ENCODE measurements at places on chromosomes 3 and 15. TPM values are rescaled to one million over a fixed set of nuclear protein-coding genes. Genes with fewer than 3 reads are reported as not detected.

GRCh38 chr15:58639992-58640391 is 109.5 kb downstream of the ADAM10 start:
- H3K36me3 ChIP-seq: peaks cover 31% of the 10 kb centered on the region
- no peaks in the 10 kb centered on the region for H3K27me3 ChIP-seq
- no peak for DNase-seq
- H3K27ac ChIP-seq: no peak overlapping the region
- H3K4me1 ChIP-seq: peaks cover 14% of the 10 kb centered on the region

DNA sequence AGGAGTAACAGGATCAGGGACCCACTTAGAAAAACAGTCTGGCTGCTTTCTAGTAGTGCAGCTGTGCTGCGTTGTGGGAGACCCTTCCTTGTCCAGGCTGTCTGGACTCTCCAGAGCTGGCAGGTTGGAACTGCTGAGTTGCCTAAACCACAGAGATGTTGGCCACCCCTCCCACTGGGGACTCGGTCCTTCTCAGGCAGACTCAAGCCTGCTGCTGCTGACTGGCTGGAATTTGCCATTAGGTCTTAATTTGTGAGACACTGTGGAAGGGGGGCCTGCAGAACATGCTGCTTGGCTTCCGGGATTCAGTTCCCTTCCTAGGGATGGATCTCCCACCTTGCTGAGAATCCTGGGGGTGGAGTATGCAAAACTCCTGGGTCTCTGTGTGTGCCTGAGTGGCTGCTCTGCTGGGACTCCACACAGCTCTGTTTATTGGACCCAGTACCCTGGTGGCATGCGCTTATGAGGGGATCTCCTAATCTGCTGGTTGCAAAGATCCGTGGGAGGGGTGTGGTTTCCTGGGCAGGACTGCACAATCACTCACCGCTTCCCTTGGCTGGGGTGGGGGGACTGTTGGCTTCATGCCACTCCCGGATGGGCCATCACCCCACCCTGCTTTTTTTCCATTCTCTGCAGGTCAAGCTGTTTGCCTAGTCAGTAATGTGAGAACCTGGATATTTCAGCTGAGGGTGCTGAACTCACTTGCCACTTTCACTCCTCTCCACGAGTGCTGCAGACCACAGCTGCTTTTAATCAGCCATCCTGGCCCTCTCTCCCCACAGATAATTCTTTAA is 150.5 kb downstream of the CFAP20DC start:
- peaks cover 20% of the 10 kb centered on the region for H3K4me1 ChIP-seq
- no peak overlapping the region for H3K27ac ChIP-seq
- H3K36me3 ChIP-seq: no peaks in the 10 kb centered on the region

DNA sequence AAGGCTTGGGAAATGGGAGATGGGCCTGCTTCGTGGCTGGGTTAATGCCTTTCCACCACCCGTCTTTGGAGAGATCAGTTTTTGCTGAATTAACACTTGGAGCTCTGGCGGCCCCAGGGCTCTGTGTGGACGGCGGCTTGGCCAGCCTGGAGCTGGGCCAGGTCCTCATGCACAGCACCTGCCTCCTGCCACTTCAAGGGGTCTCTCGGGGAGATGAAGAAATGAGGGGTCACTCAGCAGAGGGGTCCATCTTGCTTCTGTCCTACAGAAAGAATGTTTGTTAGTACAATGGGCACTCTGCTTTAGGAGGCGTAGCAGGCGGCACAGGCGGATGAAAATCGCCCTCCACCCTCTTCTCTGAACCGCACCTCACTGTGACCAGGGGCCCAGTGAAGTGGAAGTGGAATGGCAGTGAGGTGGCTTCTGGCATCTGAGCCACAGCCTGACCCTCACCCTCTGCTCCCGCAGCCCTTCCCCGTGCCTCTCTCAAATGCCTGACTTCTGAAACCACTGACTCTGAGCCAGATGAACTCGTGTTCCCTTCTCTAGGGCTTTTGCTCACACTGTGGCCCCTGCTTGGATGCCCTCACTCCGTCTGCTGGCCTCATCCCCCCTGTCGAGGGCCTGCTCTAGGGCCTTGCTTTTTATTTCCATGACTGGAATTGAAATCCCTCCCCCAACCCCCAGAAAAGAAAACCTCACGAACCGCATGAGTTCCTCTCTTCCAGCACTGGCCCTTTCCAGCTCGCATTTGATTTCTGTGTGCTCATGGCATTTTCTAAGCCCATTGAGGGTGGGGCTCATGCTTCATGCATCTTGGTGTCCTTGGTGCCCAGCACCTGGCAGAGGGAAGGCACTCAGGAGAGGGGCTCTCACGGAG is 42.2 kb downstream of the CHDH start:
- no peak for DNase-seq
- no peaks in the 10 kb centered on the region for H3K4me1 ChIP-seq
- peaks cover 5% of the 10 kb centered on the region for H3K27me3 ChIP-seq

GRCh38 chr15:88605189-88606069 is 15.7 kb upstream of the AEN start:
- no peak overlapping the region for H3K4me3 ChIP-seq
- peaks cover 62% of the 10 kb centered on the region for H3K27me3 ChIP-seq
- H3K27ac ChIP-seq: no peak overlapping the region
- no peaks in the 10 kb centered on the region for H3K36me3 ChIP-seq

GRCh38 chr15:26394801-26395200 is 378.1 kb downstream of the GABRB3 start:
- no peaks in the 10 kb centered on the region for H3K27me3 ChIP-seq
- H3K36me3 ChIP-seq: no peaks in the 10 kb centered on the region
- H3K27ac ChIP-seq: no peak overlapping the region
- no peaks in the 10 kb centered on the region for H3K4me1 ChIP-seq

- H3K36me3 ChIP-seq: peaks cover 25% of the 10 kb centered on the region
- peak; percentile 74 for DNase-seq
- H3K27me3 ChIP-seq: no peaks in the 10 kb centered on the region
- peak overlapping the region; percentile 67 for H3K27ac ChIP-seq
- peak overlapping the region; percentile 86 for H3K4me3 ChIP-seq
- H3K4me1 ChIP-seq: peaks cover 63% of the 10 kb centered on the region
Observed at GRCh38 chr3:45597171-45597570, 2.6 kb downstream of the LIMD1 start.

EEF1AKMT4 gene
- total RNA-seq: 4.8 TPM

DNA sequence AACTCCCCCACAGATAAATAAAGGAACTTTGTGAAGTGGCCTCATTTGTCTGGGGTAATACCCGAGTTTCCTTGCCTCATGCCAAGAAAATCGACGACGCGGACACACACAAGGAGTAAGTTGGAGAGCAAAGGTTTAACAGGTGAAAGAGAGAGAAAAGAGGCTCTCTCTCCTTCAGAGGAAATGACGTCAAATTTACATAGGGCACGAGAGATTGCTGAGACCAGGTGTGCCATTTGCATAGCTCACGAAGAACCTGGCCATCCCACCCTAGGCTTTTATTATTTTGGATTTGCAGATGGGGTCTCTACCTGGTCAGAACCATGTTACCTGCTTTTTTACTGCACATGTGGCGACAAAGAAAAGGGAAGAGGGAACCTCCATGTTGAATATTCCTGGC is 49.3 kb upstream of the IGF2BP2 start:
- peaks cover 6% of the 10 kb centered on the region for H3K27me3 ChIP-seq
- H3K4me3 ChIP-seq: no peak overlapping the region
- H3K27ac ChIP-seq: no peak overlapping the region
- no peaks in the 10 kb centered on the region for H3K36me3 ChIP-seq
- no peaks in the 10 kb centered on the region for H3K4me1 ChIP-seq

DNA sequence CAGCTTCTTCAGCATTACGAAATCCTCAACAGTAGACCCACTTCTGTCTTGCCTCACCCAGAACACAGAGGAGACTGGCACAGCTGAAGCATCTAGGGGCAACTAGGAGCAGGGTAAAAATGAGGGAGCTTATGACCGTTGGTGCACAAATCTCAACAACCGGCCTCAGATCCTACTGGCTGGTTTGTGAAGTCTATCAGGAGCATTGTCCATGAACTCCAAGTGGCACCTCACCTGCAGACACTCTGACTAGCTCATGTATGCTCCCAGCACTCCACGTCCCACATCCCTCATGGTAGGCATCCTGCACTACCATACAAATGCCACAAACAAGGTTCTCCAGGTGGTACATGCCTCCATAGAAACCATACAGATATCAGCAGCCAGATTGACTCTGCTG is 163.1 kb downstream of the TLE3 start:
- H3K4me3 ChIP-seq: no peak overlapping the region
- no peak overlapping the region for H3K27ac ChIP-seq
- H3K4me1 ChIP-seq: no peaks in the 10 kb centered on the region
- DNase-seq: no peak
- peaks cover 13% of the 10 kb centered on the region for H3K27me3 ChIP-seq

MINAR1 gene
- total RNA-seq: 0.51 TPM

GRCh38 chr3:122716667-122717066 is 36.0 kb downstream of the PARP14 start:
- peaks cover 3% of the 10 kb centered on the region for H3K4me1 ChIP-seq
- H3K36me3 ChIP-seq: peaks cover 62% of the 10 kb centered on the region
- no peaks in the 10 kb centered on the region for H3K27me3 ChIP-seq
- no peak overlapping the region for H3K4me3 ChIP-seq
- no peak overlapping the region for H3K27ac ChIP-seq

MYO5C gene
- total RNA-seq: 0.69 TPM

DNA sequence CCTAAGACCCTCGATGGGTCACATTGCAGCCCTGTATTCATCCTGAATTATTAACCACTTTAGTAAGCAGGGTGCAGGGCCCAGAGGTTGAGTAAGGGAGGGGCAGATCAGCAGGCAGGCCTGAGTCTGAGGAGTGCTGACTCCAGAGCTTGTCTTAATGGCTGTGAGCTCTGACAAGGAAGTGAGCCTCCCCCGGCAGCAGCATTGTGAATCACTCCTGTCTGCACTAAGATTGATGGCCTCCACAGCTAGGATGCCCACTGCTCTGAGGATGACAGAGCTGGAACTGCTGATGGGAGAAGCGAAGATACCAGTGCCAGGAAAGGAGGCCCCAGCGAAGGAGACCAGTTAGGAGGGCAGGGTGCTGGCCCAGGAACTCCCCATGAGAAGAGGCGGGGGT is 46.5 kb upstream of the CCDC174 start:
- peaks cover 50% of the 10 kb centered on the region for H3K27me3 ChIP-seq
- no peaks in the 10 kb centered on the region for H3K4me1 ChIP-seq
- no peaks in the 10 kb centered on the region for H3K36me3 ChIP-seq
- no peak for DNase-seq
- H3K4me3 ChIP-seq: no peak overlapping the region

OR4F15 gene
- total RNA-seq: not detected

- H3K4me3 ChIP-seq: no peak overlapping the region
- no peak for DNase-seq
- no peak overlapping the region for H3K27ac ChIP-seq
- H3K36me3 ChIP-seq: no peaks in the 10 kb centered on the region
Observed at GRCh38 chr3:134985864-134986715, 191.0 kb downstream of the EPHB1 start.

GRCh38 chr3:4493941-4494894 is 1.1 kb downstream of the ITPR1 start:
- peak; percentile 41 for DNase-seq
- H3K4me1 ChIP-seq: peaks cover 32% of the 10 kb centered on the region
- H3K4me3 ChIP-seq: peak overlapping the region; percentile 77
- H3K27me3 ChIP-seq: peaks cover 8% of the 10 kb centered on the region

DNA sequence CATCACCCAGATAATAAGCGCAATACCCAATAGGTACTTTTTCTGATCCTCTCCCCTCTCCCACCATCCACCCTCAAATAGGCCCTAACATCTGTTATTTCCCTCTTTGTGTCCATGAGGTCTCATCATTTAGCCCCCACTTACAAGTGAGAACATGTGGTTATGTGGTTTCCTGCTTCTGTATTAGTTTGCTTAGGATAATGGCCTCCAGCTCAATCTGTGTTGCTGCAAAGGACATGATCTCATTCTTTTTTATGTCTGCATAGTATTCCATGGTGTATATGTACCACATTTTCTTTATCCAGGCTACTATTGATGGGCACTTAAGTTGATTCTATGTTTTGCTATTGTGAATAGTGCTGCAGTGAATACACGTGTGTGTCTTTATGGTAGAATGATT is 165.4 kb downstream of the MBNL1 start:
- no peak overlapping the region for H3K4me3 ChIP-seq
- peaks cover 68% of the 10 kb centered on the region for H3K36me3 ChIP-seq
- H3K27ac ChIP-seq: peak overlapping the region; percentile 52
- H3K27me3 ChIP-seq: no peaks in the 10 kb centered on the region
- no peak for DNase-seq

GRCh38 chr3:162161595-162161994 is 665.0 kb downstream of the OTOL1 start:
- no peak for DNase-seq
- no peaks in the 10 kb centered on the region for H3K27me3 ChIP-seq
- no peaks in the 10 kb centered on the region for H3K4me1 ChIP-seq
- H3K4me3 ChIP-seq: no peak overlapping the region

GRCh38 chr15:96300836-96301235 is 29.7 kb upstream of the NR2F2 start:
- H3K27ac ChIP-seq: no peak overlapping the region
- H3K4me1 ChIP-seq: no peaks in the 10 kb centered on the region
- no peak overlapping the region for H3K4me3 ChIP-seq
- DNase-seq: no peak
- H3K36me3 ChIP-seq: no peaks in the 10 kb centered on the region

ANKUB1 gene
- not detected for total RNA-seq

- DNase-seq: no peak
- H3K27me3 ChIP-seq: no peaks in the 10 kb centered on the region
- peak overlapping the region; percentile 51 for H3K4me3 ChIP-seq
Observed at GRCh38 chr3:50334339-50335075, 6.1 kb downstream of the RASSF1 start.

GRCh38 chr15:63348392-63348791 is 33.3 kb downstream of the CA12 start:
- H3K4me1 ChIP-seq: no peaks in the 10 kb centered on the region
- H3K4me3 ChIP-seq: no peak overlapping the region
- no peak overlapping the region for H3K27ac ChIP-seq
- no peaks in the 10 kb centered on the region for H3K36me3 ChIP-seq
- no peaks in the 10 kb centered on the region for H3K27me3 ChIP-seq

ADIPOQ gene
- total RNA-seq: not detected

DNA sequence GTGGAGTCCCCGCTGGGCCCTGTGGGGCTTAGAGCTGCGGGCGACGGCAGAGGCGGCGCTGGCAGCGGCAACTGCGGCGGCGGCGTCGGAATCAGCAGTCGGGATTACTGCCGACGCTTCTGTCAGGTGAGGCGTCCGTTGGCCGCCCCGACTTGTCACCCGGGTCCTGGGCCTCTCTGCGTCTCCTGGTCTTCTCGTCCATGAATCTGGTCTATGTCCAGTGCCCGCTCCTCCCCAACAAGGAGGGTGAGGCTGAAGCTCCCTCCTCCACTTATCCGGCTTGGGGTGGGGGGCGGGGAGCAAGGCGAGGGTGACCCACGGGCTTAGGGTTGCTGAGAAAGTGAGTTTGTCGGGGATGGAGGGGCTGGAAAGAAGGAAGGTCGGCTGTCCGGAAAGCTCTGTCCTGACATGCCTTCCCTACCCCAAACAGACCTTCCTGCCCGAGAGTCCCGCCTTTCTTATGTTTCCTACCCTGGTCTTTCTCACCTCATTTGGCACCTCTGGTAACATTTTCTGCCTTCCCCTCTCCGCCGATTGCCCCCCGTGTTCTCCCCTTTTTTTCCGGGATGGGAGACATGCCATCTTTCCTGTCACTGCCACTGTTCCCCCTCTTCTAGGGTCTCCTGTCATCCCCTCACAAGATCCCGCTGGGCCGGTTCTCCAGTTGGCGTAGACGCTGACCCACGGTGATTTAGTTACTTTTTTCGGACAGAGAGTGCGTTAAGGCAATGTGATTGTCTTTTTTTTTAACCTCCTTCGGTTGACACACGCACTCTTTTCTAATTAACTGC is 520 bp downstream of the ZNF654 start:
- peak overlapping the region; percentile 94 for H3K4me3 ChIP-seq
- peaks cover 34% of the 10 kb centered on the region for H3K36me3 ChIP-seq
- no peaks in the 10 kb centered on the region for H3K27me3 ChIP-seq
- peak overlapping the region; percentile 97 for H3K27ac ChIP-seq
- DNase-seq: no peak

GRCh38 chr3:99933971-99934750 is 116.5 kb downstream of the CMSS1 start:
- H3K36me3 ChIP-seq: peaks cover 10% of the 10 kb centered on the region
- H3K4me1 ChIP-seq: peaks cover 12% of the 10 kb centered on the region
- DNase-seq: no peak
- no peaks in the 10 kb centered on the region for H3K27me3 ChIP-seq

ARHGEF26 gene
- 0.16 TPM for total RNA-seq
